ENCODE measurements at places on chromosomes 1 and 21.

DNA sequence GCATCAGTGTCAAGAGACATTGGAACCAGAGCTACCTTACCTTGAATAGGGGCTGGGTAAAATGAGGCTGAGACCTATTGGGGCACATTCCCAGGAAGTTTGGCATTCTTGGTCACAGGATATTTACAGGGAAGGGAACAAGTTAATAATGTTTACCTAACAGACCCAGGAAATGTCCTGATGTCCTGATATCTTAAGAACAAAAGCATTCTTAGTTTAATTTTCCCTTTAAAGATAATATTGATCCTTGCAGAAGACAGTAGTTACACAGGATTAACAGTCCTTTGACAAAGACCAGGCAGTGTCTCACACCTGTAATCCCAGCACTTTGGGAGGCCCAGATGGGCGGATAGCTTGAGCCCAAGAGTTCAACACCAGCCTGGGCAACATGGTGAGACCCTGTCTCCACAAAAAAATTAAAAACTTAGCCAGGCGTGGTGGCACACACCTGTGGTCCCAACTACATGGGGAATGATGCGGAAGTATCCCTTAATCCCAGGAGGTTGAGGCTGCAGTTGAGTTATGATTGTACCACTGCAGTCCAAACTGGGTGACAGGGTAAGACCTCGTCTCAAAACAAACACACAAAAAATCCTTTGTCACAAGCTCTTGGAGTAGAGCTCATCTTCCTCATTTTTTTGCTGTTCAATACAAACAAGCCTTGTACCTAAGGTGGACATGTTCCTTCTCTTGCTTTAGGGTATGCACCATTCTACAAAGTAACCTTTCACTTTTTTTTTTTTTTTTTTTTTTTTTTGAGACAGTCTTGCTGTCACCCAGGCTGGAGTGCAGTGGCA is 1.3 kb upstream of the TOMM20 start:
- DNase-seq: no peak

DNA sequence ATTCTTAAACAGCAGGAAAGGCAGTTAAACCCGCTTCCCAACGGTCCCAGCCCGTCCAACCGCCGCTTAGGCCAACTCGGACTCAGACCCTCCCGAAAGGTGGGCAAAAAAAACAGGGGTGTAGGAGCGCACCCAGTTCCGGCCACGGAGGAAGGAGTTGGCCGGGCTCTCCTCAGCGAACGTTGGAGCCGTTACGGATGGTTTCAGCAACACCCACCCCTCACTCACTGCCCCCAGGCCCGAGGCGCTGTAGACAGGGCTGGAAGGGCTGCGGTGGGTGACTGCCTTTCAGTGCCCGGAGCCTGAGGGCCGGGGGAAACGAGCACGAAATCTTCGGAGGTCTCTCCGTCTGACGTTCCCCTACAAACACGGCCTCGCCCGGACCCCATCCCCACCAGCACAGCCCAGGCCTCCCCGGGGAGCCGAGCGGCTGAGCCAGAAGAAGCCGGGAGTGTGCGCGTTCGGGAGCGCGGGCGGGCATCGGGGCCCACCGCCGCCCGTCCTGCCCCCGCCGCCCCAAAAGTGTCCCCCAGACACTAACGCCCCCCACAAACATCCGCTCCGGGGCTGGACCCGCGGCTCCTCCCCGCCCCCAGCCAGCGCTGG is 1.3 kb downstream of the KDM5B start:
- DNase-seq: no peak

- no peak for DNase-seq
Observed at GRCh38 chr1:206429421-206429820, 40.9 kb upstream of the IKBKE start.

DNA sequence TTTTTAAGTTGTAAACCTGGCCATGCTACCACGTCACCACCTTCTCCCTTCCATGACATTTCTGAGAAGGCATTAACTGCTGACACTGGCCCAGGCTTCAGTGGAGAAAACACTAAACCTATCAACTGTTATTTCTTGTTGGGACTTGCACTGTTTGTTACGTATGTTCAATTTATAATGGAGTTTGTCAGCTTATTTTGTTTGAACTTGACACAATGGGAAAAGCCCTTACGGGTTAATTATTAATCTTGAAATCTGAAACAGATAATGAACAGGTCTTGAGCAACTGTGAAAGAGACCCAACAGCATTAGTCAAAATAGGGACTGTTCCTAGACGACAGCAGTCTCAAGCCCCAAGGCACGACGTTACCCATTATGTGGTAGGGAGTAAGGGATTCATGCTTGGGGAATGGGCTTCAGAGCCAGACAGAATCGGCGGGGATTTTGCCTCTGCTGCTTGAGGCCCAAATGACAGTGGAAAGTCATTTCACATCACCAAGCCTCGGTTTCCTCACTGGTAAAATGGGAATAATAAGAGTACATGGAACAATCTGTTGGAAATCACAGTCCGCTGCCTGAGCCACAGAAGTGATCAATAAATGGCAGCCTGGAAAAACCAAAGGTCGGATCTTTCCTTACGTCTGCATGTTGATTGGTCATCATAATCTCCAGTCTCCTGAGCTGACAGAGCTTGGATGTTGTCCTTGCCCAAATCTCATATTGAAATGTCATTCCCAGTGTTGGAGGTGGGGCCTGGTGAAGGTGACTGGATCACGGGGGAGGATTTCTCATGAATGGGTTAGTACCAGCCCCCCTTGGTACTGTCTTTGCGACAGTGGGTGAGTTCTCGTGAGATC is 44.5 kb downstream of the TIAM1 start:
- no peak for DNase-seq

Measured in left colon (tissue), 2 donors.